ENCODE measurements at places on chromosomes 1 and 21.
A peak's percentile ranks its signal among the peaks of the same experiment; 100 is the strongest.

GRCh38 chr1:5002676-5003075, 348.3 kb downstream of the AJAP1 start:
- DNase-seq: peak; percentile 75

GRCh38 chr1:224881762-224882211, 47.7 kb upstream of the DNAH14 start:
- DNase-seq: no peak

DNA sequence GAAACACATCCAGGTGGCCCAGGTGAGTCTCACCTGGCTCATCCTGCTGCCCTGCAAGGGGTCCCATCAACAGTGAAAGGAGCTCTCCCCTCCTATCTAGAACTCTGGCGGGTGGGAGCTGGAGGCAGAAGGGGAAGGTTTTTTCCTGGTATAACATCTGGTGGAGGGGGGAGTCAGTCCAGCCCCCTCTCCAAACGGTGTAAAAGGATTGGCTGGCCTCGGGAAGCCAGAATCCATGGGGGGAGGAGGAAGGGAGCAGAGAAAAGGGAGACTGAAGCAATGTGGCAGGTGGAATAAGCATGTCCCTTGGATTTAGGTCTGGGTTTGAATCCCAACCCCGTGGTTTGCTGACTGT, 1.2 kb upstream of the CAMK2N1 start:
- DNase-seq: no peak

DNA sequence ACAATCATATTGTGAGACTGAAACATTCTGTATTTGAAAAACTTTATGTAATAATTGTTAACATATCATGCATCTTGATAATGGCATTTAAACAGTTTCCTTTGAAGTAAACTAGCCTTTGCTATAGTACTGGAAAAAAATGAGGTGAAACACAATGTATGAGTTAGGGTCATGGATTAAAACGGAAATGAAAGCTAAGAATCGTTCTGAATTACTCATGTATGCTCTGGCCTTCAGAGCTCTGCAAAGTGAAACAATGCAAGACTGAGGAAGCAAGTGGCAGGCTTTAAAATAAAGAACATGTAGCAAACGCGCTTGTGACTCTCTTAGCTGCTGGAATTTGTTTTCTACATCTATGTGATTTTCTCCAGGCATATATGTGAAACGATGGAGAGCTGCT, 317.1 kb downstream of the DPYD start:
- peak; percentile 13 for DNase-seq

DNA sequence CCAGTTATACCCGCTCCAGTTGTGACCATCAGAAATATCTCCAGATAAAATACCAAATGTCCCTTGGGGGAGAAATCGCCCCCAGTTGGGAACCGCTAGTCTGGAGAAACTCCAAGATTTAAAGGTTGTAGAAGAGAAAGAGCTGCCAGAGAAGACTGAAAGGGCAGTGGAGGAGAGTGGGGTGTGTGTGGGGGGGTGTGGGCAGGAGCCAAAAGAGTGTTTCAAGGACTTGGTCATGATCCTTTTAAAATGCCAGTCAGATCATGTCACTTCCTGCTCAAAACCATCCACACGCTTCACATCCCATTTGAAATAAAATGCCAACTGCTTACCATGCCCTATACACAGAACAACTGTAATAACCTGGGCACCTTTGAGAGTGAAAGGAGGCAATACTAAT, 3.4 kb upstream of the HEYL start:
- DNase-seq: no peak

DNA sequence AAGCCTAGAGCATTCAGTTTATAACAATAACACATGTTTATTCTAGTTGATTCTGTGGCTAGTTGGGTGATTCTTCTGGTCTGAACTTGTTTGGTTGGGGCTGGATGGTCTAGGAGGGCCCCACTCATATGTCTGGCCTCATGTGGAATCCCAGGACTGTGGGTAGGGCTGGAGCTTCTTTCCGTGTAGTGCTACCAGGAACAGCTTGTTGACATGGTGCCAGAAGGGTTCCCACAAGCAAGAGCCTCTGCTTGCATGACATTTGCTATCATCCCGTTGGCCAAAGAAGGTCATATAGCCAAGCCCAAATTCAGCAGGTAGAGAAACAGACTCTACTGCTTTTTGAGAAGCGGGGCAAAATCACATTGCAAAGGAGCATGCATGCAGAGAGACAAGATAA, 67.6 kb upstream of the PPP2R5A start:
- DNase-seq: no peak

GRCh38 chr1:189185097-189185496, 1292.6 kb downstream of the BRINP3 start:
- DNase-seq: peak; percentile 68

DNA sequence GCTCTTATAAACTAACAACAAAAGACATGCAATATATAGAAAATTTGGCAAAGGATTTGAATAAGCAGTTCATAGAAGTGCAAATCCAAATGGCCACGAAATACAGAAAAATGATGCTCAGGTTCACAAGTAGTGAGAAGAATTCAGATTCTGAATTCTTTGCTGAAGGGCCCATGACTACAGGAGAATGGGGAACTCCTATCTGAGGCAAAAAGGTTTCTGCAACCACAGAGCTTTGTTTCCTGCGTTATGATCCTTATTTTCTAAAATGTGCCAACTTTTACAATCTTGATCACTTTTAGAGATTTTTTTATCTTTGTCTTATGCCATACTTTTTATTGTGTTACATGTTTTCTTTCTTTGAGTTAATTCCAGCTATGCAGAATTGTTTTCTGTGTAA, 91.3 kb downstream of the ITSN1 start:
- DNase-seq: no peak

DNA sequence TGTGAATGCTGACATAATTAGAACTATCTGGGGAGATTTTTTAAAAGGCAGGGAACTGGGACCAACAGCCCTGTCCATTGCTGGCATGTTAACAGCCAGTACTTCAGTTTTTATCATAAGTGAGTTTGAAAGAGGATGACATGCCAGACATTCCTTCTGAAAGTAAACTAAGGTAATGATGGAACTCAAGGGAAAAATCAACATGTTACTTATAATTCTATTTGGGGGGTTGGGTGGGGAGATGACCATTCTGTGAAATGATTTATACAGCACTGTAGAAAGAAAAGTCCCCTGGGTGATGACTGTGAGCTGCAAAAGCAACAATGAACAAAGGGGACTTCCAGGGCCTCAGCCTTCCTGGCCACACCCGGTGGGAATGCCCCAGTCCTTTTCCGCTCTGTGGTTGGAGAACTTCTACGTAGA, 5.4 kb upstream of the LAMC2 start:
- DNase-seq: peak; percentile 76
